SK-N-SH (cell line): ENCODE measurements at places on chromosomes 3 and 15. TPM values are rescaled to one million over a fixed set of nuclear protein-coding genes. Genes with fewer than 3 reads are reported as not detected.

Gene FOXB1
- polyA plus RNA-seq: not detected in 2 replicates

Gene GOLGA8T
- 0.06 TPM in 1 of 2 replicates, not detected in the other for polyA plus RNA-seq

Gene HYAL1
- polyA plus RNA-seq: 0.30 and 0.49 TPM in 2 replicates

Gene COL6A6
- not detected in 2 replicates for polyA plus RNA-seq

Gene NOX5
- polyA plus RNA-seq: 0.02 and 0.05 TPM in 2 replicates

Gene NR2E3
- 0.16 and 0.18 TPM in 2 replicates for polyA plus RNA-seq

- no peak overlapping the region for H3K4me3 ChIP-seq
- no peaks in the 10 kb centered on the region; the same call in 1 of the 2 replicates for H3K27me3 ChIP-seq
- no peak for DNase-seq
- H3K27ac ChIP-seq: no peak overlapping the region
These were observed 2.5 kb downstream of the PLAAT1 start for GRCh38 chr3:193243571-193243970.

DNA sequence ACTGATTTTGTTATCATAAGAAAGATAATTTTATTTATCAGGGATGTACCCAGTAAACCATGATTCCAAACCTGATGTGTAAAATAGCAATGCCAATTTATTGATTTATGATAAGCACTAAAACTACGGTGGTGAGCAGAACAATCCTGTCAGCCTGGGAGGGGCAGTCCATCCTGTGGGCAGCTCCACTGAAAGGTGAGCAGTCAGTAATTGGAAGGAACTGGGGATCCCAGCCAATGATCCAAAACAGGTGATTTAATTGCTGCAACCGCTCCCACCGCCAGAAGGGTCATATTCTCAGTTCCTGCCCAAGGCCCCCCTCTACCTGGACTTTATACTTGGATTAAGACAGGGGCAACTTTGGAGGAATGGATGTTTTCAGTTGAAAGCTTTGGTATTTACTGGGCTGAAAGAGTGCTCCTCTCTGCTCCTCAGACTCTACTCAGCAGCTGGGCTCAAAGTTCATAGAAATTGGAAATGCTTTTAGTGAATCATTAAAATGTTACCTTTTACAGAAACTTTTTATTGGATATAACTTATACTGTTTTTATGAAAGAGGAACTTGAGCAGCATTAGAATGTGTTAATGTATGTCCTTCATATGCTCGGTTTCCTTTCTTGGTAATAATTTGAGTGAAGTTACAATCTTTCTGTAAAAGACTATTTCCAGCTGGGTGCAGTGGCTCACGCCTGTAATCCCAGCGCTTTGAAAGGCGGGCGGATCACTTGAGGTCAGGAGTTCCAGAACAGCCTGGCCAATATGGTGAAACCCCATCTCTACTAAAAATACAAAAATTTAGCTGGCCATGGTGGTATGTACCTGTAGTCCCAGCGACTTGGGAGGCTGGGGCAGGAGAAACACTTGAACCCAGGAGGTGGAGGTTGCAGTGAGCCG, 198.6 kb upstream of the IL12A start:
- no peaks in the 10 kb centered on the region for H3K36me3 ChIP-seq
- no peak overlapping the region for H3K4me3 ChIP-seq
- H3K4me1 ChIP-seq: peaks cover 14% of the 10 kb centered on the region
- DNase-seq: no peak
- H3K27ac ChIP-seq: no peak overlapping the region
- H3K27me3 ChIP-seq: no peaks in the 10 kb centered on the region

DNA sequence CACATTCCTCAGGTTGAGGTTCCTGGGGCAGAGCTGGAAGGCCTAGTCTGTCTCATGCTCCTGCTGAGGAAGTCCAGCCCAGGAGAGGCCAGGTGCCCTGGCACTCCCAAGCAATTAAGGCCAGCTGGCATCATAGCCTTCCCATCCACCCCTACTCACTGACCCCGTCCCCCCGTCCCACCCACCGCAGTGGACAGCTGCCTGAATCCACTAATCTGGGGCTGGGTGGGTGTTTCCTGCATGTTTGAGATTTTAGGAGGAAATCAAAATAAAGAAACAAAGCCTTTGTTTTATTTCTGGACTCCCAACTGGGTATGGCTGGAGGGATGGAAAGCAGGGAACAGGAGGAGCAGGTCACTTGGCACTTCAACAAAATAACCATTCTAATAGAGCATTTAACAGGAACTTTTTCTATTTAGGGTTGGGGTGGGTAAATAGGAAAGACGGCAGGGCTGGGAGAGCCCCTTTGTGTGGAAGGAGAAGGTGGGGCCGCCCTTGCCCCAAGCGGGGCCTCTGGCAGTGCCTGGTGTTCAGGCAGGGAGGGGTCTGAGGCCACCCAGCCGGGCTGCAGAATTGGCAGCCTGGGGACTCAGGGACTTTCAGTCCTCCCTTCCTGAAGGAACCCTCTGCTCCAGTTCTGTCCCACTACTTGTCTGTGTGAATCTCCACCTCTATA, 8.5 kb downstream of the MRAS start:
- H3K36me3 ChIP-seq: no peaks in the 10 kb centered on the region
- H3K27ac ChIP-seq: no peak overlapping the region
- no peak overlapping the region for H3K4me3 ChIP-seq
- no peak for DNase-seq
- H3K4me1 ChIP-seq: 0 out of 2 replicates have a peak, but pooled peaks cover 3% of the 10 kb centered on the region
- H3K27me3 ChIP-seq: no peaks in the 10 kb centered on the region

DNA sequence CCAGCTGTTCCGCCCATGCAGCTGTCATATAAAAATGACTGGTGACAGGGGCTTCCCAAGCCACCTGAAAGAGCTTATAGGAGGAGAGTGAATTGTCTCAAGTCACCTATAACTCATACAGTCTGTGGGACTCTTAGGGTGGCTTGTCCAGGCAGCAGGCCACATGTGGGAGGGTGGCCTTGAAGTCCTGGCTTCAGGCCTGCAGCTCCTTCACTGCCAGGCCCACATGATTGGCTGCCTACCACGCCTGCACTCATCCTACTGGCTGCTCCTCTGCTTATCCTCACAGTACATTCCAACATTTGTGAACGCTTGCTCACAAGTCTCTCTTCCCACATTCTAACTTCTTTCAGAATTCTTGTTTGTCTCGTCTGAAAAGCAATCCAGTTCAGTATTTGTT, 41.1 kb upstream of the TIPARP start:
- no peaks in the 10 kb centered on the region for H3K36me3 ChIP-seq
- no peak overlapping the region for H3K27ac ChIP-seq
- no peaks in the 10 kb centered on the region for H3K4me1 ChIP-seq
- no peak for DNase-seq
- no peaks in the 10 kb centered on the region for H3K27me3 ChIP-seq
